ENCODE measurements at places on chromosomes 13 and 19. TPM values are rescaled to one million over a fixed set of nuclear protein-coding genes. Genes with fewer than 3 reads are reported as not detected.

DNA sequence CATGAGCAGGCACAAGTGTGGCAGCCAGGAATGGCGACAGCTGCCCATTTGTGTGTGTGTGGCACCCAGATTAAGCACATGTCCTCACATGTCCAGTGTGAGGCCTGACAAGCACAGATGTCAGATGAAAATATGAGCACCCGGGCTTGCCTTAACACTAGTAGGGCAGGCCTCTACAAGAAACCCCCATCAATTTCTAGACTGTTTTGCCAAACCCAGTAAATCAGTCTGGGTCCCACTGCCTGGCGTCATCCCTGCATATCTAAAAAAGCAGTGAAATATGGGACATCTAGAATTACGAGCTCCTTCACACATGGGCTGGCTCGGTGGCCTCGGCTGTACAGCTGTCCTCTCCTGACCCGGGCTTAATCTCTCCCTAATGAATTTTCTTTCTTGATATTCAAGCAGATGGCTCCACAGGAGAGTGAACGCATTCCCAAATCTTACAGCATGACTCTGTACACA is 432.7 kb downstream of the FOXO1 start:
- no peak for DNase-seq

DNA sequence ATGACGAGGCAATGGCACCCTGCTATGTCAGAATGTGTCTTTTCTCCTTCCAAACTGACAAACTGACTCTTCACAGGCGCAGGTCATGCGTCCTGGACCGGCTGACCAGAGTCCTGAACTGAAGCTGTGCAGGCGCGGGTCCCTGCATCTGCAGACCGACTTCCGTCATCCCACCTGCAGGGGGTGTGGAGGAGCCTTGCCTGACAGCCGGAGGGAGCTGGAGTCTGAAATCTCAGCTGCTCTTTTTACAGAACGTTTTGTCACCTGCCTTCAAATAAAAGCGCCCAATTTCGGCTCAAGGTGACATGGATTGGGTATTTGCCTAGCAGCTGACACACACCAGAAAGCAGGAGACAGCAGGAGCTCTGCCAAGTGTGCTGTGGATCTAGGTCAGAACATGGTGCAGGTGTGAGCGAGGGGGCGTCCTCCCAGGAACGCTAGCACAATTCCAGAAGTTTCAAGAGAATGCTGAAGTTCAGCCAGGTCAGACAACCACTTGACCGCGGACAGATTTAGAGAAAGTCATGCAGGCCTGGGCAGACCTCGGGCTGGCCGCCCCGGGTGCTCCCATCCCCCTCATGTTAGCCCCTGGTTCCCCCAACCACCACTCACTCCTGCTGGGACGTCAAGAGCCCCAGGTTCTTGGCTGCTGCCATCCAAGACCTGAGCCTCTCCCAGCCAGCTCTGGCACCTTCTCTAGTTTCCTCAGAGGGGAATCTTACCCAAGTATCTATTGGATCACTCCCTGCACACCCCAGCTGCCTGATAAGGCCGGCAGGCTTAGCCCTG is 32.8 kb downstream of the ELL start:
- DNase-seq: no peak

DNA sequence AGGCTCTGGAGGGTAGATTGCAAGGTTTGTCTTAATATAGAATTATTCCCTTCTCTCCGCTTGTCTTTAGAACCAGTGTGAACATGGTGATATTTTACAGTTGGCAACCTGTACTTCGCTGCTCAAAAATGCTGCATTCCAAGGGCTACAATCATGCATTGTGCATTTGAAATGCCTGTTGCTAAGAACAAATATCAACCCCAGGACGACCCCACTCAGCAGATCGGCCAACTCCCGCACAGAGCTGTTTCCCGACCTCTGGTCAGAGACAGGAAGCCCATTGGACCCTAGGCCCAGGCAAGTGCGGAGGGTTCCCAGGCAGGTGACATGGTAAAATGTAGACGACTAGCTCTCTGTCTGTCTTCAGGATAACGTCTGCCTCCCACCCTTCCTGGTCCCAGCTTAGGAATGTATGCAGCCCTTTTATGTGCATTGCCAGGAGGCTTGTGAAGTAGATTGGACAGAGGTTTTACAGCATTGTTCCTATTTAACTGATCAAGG is 263.5 kb downstream of the FOXO1 start:
- DNase-seq: no peak

DNA sequence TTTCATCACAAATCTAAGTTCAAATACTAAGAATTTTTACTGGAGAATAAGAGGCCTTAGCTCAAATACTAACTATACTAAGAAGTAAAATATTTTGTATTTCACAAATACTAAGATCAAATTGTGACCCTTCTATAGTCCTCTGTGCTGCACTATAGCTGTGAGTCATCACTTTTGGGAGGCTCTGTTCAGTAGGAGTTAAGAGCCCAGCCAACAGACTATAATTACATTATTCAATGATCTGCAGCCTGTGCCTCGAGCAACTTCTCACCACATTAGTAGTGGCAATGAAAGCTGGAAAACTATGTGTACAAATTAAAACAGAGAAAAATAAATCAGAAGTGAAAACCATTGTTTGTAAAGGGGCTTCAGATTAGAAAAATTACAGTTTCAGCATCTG is 147.3 kb upstream of the GPC6 start:
- no peak for DNase-seq

DNA sequence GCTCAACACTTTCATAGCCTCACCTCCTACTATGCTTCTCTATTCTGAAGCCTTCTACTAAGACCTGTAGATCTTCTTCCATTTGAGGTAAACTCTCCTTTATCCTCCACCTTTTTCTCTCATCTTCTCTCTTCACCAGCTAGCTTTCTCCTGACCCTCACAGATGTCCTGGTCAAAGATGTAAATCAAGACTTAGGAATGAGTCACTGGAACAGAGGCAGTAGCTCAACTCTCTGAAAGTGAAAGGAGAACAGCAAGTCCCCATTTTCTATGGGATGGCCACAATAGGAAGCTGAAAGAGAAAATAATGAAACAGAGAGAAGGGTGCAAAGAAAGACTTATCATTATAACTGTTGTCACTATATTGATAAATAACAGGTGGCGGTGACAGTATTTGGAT is 86.1 kb upstream of the DOCK9 start:
- DNase-seq: no peak

- no peak for DNase-seq
These were observed 46.1 kb upstream of the DCUN1D2 start for GRCh38 chr13:113536461-113537110.

- DNase-seq: no peak
These were observed 3.9 kb upstream of the ATP11A start for GRCh38 chr13:112685896-112686295.

VSTM2B gene
- not detected for total RNA-seq

DNAAF3 gene
- total RNA-seq: not detected

CPAMD8 gene
- total RNA-seq: 2.3 TPM

All from CD4-positive, CD25-positive, alpha-beta regulatory T cell (primary cell).